Activated naive CD4-positive, alpha-beta T cell treated with Interleukin-2 at 50 U/mL for 16 hours (primary cell): ENCODE measurements at places on chromosomes 2 and 18.

DNA sequence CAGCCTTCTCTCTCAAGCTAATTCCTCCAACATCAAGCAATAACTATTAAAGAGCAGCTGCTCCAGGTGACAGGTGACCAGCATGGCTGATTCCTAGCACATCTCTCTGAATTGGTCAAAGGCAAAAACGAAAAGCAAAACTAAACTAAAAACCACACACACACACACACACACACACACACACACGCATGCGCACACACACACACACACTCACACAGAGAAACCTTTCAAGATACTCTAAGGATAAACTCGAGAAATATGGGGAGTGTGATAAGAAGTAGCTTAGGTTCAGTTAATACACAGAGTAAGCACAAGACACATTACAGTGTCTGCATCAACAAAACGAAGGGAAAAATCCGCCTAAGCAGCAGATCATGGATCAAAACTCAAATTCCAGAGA, 74.5 kb upstream of the FZD7 start:
- DNase-seq: no peak

- DNase-seq: no peak
Measured at GRCh38 chr2:45391866-45392265, 219.2 kb downstream of the SRBD1 start.

DNA sequence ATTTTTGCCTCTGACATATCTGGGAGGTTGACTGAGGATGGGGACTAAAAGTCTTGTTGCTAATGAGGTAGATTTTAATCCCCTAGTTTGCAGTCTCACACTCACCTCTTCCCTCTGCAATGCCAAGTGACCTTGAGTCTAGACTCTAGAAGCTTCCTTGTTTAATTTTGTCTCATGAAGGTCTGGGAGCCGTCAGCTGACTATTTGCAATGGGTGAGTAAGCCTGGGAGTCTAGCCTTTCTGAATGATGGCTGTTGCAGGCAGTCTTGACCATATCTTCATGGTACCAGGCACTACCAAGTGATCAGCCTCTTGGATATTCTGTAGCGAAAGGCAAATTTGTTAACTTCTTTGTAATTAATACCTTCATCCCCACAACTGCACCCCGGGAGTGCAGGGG, 61.2 kb downstream of the ARHGAP15 start:
- no peak for DNase-seq

DNA sequence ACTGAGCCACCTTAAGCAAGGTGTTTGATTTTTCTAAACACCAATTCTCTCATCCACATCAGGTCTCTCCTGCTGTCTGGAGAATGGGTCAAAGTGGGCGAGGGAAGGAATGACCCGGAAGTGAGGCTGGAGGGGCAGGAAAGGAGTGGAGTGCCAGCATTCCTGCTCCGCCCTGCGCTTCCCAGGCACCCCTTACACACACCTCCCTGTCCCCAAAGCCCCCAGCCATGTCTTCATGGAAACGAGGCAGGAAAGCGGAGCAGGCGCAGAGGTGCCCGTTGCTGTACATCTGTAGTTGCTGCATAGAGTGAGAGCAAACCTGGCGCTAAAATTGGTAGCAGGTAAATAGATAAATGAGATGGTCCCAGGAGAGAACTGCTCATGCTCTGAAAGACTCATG, 27.2 kb upstream of the NT5DC4 start:
- no peak for DNase-seq

- no peak for DNase-seq
Measured at GRCh38 chr2:182301093-182301492, 125.7 kb downstream of the PDE1A start.

GRCh38 chr18:55878224-55878623, 290.2 kb upstream of the TCF4 start:
- no peak for DNase-seq

GRCh38 chr18:79597831-79598632, 81.6 kb upstream of the CTDP1 start:
- no peak for DNase-seq

DNA sequence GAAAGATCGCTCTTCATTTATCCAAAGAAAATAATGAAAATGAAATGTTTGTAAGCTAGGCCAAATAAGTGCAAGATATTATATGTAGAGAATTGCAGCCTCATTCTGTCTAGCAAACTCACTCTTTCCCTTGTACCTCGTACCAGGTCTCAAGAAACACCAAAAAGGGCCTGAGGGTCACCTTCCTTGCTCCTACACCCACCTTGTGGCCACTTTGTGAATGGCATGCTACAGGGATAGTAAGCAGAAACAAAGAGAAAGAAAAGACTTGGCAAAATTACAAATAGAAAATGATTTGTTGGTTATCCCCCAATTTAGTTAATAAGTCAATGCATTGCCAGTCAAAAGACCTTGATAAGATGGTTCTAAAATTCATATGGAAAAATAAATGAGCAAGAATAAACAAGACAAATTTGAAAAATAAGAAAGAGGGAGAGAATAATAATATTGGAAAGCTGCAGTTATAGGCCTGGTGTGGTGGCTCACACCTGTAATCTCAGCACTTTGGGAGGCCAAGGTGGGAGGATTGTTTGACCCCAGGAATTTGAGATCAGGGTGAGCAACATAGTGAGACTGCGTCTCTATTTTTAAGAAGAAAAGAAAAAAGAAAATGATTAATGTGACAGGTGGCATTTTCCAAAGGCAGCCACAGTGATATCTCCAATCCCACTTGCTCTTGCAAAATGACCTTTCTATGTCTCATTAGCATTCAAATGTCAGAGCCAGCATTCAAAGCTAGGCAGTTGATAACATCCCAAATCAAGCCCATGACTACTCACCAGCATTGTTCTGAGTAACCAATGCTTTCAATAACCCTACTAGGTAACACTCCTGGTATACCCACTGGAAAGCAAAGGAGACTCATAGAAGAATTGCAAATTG, 38.8 kb upstream of the BMP10 start:
- peak; percentile 72 for DNase-seq

GRCh38 chr2:232892843-232893242, 22.8 kb downstream of the SNORC start:
- DNase-seq: no peak

DNA sequence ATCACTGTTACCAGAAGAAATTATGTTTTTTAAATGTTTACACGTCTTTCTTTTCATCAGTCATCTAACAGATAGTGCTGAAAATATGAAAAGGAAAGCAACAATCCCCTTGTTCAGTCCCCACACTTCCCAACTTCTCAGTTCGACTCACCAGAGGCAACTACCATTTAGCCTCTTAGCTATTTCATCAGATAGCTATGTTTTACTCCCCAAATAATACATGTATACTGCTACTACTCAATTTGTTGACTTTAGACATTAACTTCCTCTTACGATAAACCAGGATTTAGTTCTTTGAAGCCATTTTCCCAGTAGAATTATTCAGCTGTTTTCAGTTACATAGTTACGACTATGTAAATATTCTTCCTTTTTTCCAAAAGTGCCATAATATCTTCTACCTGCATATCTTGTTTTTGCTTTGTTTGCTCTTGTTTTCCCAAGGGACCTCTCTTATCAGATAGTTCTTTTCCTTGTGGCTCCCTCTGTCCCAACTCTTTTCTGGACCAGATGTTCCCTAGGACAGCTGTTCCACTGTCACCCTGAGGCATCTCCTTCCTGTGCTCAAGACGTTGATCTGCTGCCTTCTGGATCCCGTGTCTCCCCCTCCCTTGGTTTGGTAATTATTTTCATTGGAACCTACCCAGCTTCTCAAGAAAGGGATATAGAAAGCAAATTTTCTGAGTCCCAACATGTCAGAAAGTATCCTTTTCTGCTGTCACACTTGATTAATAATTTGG, 289.3 kb upstream of the TANK start:
- no peak for DNase-seq

DNA sequence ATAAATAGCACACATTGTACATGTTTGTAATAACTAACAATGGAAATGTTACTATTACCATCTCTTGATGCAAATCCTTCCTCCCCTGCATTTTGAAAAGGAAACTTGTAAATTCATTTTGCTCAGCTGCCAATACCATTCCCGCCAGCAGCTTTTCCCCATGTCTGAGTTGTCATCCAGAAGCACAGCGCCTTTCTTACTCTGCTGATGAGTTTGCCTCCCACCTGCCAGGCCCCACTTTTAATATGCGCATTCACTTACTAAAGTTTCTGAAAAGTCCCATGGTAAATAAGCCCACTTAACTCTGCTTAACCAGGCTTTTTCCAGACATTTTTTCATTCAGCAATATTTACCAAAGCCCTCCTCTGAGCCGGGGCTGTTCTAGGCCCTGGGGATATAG, 3.9 kb downstream of the CHST10 start:
- DNase-seq: no peak

- DNase-seq: no peak
Measured at GRCh38 chr2:174076040-174076439, 110.9 kb upstream of the SP3 start.

DNA sequence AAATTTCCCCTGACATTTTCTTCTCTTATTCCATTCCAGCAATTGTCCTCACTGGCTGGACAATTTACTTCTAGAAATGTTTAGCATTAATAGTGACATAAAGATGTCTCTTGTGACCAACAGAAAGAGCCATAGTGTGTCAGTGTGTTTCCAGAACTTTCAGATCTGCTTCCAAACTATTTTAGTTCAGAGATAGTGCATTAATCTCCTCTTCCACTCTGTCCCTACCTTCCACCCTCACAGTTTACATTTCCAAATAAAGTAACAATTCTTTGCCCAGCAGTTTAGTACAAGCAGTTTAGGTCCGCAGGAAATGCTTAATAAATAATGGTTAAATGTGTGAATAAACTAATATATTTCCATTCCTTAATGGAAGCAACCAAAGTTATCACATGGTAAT, 24.5 kb upstream of the RAPGEF4 start:
- no peak for DNase-seq

GRCh38 chr2:156852210-156852609, 405.3 kb upstream of the GALNT5 start:
- no peak for DNase-seq

DNA sequence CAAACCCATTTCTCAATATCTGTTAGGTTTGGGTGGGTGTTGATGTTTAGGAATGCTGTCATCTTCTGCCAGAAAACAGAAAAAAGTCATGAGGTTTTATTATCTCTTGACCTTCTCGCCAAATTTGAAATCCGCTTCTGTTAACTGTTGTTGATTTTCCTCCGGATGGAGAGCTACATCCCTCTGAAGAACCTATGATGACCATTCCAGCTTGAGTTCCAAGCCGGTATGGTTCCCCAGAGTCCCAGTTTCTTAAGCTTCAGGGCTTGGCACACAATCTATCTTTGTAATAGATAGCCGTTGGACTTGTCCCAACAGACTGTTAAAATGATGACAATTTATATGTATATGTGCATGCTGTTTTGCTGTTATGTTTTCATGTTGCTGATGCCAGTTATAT, 1201.0 kb downstream of the LRP1B start:
- no peak for DNase-seq

GRCh38 chr2:132496555-132496954, 80.0 kb downstream of the GPR39 start:
- no peak for DNase-seq

DNA sequence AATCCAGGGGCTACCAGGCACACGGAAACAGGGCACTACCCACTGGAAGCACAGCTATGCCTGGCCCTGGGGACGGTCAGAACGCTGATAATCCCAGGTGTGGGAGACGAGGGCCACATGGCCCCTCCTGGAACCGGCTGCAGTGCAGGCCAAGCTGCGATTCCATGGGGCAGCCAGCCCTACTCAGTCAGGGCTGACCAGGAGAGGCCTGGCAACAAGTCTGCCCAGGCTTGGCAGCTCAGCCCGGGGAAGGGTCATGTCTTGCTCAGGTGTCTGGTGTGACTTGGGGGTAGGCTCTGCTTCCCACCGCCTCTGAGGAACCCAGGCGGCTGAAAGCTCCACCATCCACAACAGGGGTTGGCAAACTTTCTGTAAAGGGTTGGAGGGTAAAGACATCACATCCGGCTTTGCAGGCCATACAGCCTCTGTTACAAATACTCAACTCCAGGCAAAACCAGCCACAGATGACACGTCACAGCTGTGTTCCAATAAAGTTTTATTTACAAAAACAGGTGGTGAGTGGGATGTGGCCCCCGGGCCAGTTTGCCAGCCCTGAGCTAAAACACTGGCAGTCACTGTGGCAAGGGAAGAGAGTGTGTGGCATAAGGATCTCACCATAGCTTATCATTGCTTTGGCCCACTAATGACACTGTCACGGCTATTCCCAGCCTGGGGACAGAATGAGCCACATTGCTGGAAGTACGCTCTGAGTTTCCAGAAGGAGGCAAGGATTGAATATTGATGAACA, 85.2 kb downstream of the NDUFA10 start:
- no peak for DNase-seq

GRCh38 chr2:109695290-109695689, 81.1 kb downstream of the SOWAHC start:
- DNase-seq: no peak

DNA sequence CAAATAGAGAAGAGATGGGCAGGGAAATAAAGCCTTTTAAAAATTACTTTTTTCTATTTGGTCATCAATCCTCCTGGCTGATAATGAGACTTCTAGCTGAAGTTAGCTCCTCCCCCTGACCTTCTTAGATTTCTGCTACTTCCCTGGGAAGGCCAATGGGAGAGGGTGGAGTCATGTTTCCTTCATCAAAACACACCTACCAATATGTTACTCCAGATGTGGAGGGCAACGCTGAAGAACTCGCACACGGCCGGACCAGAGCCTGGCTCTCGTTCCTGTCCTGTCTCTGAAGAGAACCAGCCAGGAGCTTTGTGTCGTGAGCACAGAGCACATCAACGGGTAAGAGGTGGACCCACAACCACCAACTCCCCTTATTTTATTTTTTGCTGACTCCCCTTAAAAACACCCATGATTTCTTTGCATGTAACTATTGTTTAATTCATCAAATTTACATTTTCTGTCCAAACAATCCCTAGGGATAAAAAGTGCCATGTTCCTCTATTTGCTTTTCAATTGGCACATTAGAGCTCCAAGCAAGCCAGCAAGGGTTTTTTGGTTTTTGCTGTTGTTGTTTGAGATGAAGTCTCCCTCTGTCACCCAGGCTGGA, 94.9 kb downstream of the ADD2 start:
- no peak for DNase-seq

GRCh38 chr18:34803877-34804400, 93.8 kb downstream of the DTNA start:
- DNase-seq: no peak

DNA sequence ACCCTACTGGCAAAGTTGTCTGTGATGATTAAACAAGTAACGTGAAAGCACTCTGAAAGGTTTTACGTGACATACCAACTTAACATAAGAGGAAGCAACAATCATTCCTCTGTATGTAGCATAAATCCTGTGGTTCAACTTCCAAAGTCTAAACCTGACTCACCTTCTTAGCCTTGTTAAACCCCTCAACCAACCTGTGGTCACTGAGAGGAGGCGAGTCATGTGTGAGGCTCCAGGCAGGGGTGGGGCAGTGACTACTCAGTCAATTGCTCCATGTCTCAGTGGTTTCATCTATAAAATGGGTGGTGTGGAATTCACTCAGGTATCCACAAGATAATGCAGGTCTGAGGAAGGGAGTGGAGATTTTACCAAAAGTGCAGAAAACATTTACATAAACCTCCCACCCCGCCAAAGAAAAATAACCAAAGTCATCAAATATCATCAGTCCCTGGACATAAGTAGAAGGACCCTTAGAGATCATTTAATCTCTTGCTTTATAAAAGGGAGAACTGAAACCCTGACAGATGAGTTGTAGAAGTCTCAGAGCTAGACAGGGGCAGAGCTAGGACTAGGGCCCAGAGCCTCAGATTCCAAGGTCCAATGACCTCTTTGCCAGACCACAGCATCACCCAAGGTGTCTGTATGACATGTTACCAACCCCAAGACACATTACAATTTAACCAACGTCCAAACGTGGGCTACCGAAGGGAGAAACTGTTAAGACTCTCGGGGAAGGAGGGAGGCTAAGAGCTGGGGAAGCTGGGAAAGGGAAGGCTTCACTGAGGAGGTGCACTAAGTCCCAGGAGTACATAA, 3.7 kb upstream of the PCBP1 start:
- peak; percentile 70 for DNase-seq
